ENCODE measurements at places on chromosomes 16 and 17. TPM values are rescaled to one million over a fixed set of nuclear protein-coding genes. Genes with fewer than 3 reads are reported as not detected.

DNA sequence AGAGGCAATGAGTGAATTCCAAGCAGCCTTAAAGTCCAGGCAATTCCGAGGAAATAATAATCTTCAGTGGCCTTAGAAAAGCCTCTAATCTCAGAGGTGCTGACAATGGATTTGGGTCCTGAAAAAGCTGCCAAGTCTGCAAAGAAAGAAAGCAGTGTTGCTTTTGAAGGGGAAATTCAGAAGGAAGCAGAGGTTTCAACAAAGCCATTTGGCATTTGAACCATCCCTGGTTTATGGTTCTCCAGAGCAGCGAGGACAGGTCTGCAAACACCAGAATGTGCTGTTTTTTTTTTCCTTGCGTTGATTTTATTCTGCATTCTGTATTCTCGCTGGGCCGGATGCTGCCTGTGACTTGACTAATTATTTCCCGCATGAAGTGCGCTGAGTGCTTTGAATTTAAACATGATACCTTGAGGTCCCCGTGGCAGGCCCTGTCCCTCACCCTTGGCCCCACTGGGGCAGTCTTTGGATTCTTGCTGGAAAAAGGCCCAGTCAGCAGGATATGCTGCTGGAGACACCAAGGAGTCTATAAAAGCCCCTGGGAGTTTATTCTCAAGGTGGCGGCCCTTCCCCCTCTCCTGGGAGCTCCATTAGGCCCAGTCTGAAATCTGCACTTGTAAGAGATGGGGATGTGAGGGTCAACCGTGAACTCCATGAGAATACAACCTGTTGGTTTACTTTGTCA is 338.3 kb downstream of the HAPSTR1 start:
- no peak for DNase-seq

The ACSF3 gene
- 31.6 TPM for polyA plus RNA-seq

The KRT27 gene
- polyA plus RNA-seq, result not detected

DNA sequence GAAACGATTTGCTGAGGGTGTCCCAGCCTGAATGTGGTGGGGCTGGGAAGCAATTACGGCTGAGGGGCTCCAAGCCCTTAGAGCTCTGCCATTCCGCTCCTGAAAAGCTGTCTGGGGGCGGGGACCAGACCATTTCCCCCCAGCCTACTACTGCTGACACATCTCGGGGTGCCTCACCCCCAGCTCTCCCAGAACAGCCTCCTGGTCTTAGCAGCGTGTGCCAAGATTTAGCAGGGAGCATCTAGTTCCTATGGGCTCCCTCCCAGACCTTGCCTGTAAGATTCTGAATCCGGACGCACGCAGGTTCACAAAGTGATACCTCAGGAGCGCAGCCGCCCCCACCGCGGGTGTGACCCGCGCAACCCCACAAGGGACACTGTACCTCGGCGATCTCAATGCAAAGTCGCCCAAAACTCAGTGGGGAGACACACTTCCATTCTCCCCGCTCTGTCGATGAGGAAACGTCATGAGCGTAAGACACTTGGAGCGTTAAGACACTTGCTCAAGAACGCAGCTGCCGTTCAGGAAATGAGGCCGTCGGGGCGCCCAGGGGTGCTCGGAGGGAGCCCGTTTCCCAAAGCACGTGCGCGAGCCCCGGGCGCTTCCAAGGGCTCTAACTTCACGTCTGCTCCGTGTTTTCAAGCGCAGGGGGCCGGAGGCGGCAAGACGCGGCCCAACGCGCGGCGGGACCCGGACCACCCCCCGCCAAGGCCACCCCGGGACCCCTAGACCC is 629 bp downstream of the GEMIN4 start:
- DNase-seq, result peak; percentile 74

- DNase-seq, result no peak
Observed at GRCh38 chr16:55515111-55515510, 6.2 kb downstream of the LPCAT2 start.

DNA sequence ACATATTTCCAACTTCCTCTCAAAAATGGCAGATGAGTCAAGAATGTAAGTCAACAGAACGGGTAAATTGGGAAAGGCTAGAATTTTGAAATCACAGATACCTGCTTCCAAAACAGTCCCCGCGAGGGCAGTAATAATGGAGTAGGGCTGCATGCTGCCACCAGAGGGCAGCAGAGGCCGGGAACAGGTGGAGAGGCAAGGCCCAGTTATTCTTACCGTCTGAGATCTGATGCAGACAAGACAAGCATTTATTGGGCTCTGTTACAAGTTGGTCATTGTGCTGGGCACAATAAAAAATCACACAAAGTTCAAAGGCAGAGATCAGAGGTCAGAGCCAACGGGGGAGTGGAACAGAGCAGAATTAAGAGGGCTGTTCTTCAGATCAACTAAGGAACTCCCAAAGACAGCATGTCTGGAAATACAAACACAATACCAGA is 8.8 kb upstream of the MLKL start:
- DNase-seq, result peak; percentile 92

The ITGA2B gene
- polyA plus RNA-seq, result 1.1 TPM

DNA sequence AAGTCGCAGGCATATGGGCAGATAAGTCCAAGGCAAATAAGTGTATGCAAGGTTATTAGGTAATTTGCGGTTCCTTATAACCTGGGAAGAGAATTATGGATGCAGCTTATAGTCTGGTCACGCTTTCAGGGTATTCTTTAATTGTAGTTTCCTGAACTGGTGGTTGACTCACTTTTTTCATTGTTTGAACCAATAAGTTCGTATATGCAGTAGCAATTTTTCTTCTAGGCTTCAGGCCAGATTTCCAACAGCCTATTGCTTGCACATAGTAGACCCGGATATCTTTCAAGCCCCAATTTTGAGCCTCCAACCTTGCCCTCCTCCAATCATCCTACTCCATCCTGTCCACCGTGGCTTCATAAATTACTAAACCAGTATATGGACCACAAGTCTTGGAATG is 12.8 kb downstream of the CEP95 start:
- DNase-seq, result no peak

DNA sequence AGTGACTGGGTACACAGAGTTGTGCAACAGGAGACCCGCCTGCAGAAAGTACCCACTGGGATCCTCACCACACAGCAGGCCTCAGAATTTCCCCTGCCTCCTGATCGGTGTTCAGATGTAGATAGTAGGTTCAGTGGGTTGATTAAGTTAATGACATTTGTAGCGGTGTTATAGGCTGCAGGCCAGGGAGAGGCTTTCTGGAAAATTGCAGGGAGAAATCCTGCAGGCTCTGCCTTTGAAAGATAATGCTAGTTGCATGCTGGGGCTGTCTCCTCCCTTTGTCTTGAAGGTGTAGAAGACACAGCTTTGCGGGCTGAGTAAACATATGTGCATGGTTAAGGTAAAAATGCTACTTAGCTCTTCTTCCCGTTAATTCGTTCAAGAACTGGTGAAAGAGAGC is 406.3 kb upstream of the RBFOX1 start:
- DNase-seq, result no peak

The ASGR1 gene
- polyA plus RNA-seq, result 82.0 TPM

The KRTAP9-8 gene
- not detected for polyA plus RNA-seq

DNA sequence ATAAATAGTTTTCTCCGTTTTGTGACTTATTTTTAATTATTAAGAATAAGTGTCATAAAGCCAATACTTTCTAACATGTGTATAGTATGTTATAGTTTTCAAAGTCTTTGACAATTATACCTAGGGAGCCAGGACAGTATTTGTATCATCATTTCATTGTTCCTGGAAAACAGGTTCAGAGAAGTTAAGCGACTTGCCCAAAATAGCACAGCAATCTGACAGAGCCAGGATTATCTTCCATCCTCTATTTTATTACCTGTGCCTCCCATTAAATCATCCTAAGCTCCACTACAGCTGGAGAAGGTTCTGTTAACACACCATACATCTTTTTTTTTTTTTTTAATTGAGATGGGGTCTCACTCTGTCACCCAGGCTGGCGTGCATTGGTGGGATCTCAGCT is 718.4 kb downstream of the MAF start:
- no peak for DNase-seq

The PROCA1 gene
- polyA plus RNA-seq, result 8.9 TPM

DNA sequence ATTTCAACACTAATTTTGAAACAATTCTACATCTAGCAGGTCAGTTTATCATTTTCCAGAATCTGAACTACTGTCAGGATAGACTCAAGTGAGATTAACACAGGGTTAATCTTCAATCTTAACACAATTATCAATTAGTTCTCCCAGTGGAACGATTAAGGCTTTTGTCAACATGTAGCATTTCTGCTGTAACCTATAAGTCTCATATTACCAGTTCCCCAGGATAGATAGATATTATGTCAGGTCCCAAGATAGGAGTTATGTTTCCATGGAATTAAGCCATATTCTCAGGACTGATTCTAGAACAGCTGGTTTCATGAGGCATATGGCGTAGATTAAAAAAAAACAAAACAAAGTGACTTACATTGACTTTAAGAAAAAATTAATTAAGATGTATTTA is 4.4 kb upstream of the FBF1 start:
- no peak for DNase-seq

The RNF43 gene
- polyA plus RNA-seq, result not detected

- DNase-seq, result peak; percentile 18
Observed at GRCh38 chr17:57090560-57091185, 5.6 kb downstream of the AKAP1 start.

GRCh38 chr16:6034511-6034910 is 936.9 kb upstream of the EEF2KMT start:
- DNase-seq, result no peak

- no peak for DNase-seq
Observed at GRCh38 chr16:27529962-27530361, 19.8 kb downstream of the GTF3C1 start.

The TNS4 gene
- polyA plus RNA-seq, result not detected

GRCh38 chr17:62626719-62627218 is 701 bp upstream of the MRC2 start:
- DNase-seq, result peak; percentile 39

DNA sequence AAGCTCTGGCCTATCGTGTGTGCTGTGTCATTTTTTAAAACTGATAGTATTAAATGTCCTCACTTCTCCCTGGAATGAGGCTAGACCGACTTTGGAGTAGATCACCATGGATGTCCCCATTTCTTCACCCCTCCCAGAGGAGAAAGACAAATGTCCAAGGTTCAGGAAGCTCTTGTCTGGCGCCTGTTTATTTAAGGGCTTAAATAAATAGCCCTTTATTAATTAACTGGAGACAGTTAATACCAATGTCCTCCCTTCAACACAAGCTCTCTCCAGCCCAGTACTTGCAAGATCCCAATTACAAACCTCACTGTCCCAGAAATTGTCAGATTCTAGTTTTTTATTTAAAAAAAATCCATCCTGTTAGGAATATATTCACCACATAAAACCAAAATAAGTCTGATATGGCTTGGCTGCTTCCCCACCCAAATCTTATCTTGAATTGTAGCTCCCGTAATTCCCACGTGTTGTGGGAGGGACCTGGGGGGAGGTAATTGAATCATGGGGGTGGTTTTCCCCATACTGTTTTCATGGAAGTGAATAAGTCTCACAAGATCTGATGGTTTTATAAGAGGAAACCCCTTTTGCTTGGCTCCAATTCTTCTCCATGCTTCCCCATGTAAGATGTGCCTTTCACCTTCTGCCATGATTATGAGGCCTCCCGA is 344.4 kb downstream of the SHISA9 start:
- DNase-seq, result no peak

DNA sequence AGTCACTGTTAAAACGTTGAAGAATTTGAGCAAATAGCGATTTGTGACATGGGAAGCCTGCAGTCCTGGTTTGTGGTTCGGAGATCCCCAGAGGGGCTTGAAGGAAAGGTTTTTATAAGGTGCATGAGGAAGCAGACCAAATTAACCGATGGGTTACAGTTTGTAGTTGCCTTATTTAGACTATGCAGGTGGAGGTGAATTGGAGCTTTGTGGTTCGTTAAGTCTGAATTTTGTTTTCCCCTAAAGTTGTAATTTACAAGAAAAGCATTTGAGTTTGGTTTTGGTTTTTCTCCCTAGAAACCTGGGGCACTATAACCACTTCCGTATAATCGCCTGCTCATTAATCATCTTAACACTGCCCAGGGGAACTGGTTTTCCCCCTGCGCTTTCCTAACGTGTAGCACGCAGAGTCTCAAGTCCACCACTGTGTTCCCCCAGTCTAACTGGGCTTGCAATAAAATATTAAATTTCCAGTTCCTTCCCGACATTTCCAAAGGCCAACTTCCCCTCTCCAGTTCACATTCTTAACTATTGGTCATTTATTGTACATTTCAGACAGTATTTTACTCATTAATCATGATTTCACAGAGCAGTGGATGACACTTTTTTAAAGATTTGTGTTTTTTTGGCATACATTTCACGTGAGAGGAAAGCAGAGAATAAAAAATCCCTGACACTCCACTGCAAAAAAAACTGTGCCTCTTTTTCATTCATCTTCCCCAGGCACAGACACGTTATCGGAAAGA is 932 bp downstream of the ZNF267 start:
- peak; percentile 96 for DNase-seq

The CDRT15L2 gene
- not detected for polyA plus RNA-seq

DNA sequence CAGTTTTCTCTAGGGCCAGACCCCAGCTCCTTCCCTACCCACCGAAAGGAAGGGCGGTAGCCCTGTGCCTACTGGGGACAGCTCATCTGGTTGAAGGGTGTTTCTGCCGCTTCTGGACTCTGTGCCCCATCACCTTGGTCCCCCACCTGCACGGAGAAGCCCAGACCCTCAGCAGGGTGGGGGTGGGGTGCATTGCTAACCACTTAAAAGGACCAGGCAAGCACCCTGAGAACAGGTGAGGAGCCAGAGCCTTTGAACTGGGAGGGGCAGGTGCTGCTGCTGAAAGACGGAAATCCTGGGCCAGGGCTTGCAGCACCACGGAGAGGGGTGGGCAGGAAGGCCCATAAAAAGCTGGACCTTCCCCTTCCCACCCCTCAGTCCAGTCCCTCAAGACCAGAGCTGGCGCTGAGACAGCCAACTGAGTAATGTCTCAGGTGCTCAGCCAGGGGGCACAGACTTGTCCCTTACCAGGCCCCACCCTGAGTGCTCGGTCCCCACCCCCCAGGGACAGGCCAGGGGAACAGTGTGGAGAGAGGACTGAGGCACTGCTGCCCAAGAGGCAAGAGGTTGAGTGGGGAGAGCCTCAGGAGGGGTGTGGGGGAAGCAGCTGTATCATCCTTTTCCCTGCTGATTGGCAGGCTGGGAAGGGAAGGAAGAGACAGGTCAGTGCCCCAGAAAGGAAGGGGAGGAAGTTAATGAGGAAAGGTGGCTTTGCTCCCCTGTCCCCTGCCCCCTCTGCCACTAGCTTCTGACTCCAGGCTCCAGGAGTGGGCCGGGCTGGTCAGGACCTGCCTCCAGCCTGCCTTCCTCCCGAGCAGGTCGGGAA is 10.9 kb upstream of the SP2 start:
- no peak for DNase-seq

DNA sequence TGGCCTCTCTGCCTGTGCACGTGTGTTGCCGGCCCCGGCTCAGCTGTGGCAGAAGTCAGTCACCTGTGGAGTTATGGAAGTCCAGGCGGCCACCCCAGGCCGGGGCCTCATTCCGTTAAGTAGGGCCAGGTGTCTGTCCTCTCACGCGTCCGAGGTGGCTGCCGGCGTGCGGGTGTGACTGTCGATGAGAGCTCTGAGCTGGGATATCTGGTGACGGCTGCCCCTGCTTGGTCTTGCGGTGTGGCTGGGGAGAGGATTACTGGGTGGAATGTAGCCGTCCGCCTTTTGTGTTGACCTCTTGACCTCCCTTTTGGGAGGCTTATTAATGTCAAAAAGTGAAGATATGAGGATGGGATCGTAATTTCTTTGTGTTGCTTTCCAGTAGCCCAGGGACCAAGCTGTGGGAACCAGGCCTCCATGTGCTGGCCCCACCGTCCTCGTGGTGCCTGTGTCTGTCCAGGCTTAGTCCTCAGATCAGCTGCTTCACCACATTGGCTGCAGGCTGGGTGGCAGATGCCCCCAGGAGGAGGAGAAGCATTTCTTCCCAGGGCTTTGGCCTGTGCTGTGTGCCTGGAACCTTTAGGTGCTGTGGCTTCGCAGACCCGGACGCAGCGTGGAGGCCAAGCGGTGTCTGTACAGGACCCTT is 23.0 kb upstream of the ZNF750 start:
- DNase-seq, result no peak

GRCh38 chr17:82458885-82459424 is 414 bp downstream of the NARF start:
- peak; percentile 46 for DNase-seq
